ENCODE measurements at places on chromosomes 5 and 9.

GRCh38 chr9:33307067-33307466 is 16.8 kb downstream of the NFX1 start:
- no peak for DNase-seq

- no peak for DNase-seq
Measured at GRCh38 chr5:31173614-31174013, 19.9 kb upstream of the CDH6 start.

DNA sequence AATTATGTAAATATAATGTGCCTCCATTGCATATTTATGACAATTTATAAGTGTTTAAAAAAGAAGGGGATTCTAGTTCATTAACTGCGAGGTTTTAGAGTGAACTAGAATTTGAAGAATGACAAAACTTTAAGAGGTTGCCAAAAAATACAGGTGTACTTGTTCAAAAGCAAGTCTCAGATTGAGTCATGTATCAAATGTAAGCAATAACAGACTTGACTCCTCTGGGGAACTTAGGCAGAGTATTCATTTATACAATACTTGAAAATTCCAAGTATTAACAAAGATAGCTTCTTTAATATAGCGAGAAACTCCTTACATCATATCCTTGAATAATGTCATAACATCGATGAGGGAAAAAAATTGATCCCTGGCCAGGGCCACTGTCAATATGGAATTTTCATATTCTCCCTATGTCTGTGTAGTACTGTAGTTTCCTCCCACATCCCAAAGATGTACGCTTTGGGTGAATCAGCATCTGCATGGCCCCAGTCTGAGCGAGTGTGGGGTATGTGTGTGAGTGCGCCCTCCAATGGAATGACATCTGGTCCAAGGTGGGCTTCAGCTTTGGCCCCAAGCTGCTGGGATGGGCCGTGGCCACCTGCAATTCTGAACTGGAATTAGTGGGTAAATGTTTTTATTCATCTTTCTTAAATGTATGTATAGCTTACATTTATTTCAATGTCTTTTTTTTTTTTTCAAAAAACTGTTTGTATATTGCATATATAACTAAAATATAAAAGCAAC is 70.1 kb downstream of the RIC1 start:
- DNase-seq = no peak

DNA sequence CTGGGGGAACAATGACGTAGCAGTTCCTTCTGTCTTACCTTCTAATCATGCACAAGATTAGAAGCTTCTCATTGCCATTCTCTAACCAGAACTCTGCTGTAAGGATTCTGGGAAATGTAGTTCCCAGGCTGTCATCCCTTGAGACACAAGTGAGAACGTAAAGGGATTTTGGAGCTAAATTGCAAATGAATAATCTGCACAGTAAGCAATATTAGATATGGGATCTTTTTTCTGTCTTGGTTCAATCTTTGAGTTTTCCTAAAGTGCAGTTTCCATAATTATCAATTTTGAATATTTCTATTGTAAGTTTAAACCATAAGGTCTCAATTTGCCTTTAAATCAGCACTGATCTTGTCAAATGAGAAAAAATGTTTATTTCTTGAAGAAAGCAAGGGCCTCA is 189.7 kb upstream of the PLPPR1 start:
- DNase-seq = no peak

GRCh38 chr9:75626860-75627259 is 263.6 kb upstream of the PCSK5 start:
- DNase-seq = no peak

DNA sequence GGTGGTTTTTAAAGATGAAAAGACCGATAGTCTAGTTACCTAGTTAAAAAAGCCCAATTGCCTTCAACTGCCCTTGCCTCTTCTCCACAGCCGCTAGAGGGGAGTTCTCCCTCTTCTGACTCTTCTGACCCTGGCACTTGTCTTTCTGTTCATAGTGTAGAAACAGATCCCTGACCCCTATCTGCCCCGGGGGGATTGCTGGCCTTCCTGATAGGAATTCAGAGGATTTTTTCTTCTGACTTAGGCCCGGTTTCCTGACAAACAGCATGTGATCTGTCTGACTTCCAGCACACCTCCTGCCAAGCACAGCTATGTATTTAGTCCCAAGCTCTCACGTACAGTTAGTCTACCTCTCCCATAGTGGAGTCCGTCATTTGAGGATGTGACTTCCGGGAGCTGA is 5.0 kb upstream of the TMEM268 start:
- no peak for DNase-seq
